ENCODE measurements at places on chromosomes 4 and X. TPM values are rescaled to one million over a fixed set of nuclear protein-coding genes. Genes with fewer than 3 reads are reported as not detected.

The ASB5 gene
- not detected for total RNA-seq

DNA sequence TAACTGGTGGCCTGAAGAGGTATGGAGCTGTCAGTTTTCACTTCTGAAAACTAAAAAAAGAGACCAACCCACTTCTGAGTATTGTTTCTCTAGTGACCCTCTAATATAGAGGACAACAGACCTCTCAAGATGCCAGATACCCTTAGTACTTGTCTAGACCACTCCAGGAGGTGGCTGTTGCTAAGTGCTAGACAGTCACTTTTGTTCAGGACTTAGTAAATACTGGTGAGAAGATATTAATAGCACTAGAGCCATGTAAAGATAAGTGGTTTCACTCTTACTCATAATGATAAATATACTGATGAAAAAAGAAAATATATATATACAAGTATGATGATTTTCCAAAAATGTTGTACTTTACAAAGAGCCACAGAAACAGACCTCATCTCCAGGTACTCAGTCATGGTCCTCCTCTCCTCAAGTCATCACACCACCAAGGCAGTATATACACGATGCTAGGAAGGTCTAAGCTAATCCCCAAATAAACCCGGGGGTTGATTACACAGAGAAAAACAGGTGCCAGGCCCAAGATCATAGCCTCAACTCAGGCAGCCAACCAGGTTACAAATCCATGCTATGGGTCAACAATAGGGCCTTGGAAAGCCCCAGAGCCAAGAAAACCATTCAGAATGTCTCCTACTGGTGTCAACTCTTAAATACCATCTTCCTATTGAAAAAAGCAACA is 66.9 kb downstream of the ARHGEF9 start:
- no peaks in the 10 kb centered on the region for H3K4me1 ChIP-seq
- H3K36me3 ChIP-seq, result peaks cover 8% of the 10 kb centered on the region
- no peaks in the 10 kb centered on the region for H3K27me3 ChIP-seq
- DNase-seq, result no peak
- H3K4me3 ChIP-seq, result no peak overlapping the region

The LIMCH1 gene
- total RNA-seq, result not detected

The FAM9B gene
- total RNA-seq, result not detected

DNA sequence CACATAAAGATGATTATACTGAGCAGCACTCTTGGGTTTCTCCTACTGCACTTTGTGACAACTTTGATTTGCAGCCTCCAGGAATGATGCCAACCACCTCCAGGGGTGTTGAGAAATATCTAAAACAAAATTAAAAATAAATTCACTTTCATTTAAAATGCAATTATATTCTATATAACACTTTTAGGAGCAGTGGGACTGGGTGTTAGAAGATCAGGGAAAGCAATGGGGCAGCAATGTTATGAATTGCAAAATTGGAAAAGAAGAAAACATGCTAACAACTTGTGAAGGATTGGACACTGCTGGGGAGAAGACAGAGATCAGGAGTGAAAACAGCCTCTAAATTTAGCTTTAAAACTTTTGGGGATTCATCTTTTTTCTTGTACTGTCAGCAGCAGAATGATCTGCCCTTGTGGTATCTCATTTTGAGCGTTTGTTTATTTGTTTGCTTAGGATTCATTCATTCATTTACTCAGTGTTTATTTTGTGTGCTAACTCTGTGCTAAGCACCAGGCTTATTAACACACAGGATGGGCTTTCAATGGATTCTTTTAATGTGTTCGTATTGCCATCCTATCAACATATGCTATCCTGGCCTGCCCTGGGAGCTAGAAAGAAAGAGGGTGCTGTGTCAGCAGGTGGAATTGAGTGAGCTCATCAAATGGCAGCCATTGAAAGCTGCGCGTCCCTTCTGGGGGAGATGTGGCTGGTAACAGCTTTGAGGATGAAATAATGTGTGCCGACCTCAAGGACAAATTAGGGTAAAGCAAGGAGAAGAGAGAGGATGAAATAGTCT is 96.5 kb downstream of the FRMPD4 start:
- no peaks in the 10 kb centered on the region for H3K27me3 ChIP-seq
- no peak for DNase-seq
- no peak overlapping the region for H3K4me3 ChIP-seq
- no peak overlapping the region for H3K27ac ChIP-seq
